ENCODE measurements at places on chromosomes 4 and X. TPM values are rescaled to one million over a fixed set of nuclear protein-coding genes. Genes with fewer than 3 reads are reported as not detected.

DNA sequence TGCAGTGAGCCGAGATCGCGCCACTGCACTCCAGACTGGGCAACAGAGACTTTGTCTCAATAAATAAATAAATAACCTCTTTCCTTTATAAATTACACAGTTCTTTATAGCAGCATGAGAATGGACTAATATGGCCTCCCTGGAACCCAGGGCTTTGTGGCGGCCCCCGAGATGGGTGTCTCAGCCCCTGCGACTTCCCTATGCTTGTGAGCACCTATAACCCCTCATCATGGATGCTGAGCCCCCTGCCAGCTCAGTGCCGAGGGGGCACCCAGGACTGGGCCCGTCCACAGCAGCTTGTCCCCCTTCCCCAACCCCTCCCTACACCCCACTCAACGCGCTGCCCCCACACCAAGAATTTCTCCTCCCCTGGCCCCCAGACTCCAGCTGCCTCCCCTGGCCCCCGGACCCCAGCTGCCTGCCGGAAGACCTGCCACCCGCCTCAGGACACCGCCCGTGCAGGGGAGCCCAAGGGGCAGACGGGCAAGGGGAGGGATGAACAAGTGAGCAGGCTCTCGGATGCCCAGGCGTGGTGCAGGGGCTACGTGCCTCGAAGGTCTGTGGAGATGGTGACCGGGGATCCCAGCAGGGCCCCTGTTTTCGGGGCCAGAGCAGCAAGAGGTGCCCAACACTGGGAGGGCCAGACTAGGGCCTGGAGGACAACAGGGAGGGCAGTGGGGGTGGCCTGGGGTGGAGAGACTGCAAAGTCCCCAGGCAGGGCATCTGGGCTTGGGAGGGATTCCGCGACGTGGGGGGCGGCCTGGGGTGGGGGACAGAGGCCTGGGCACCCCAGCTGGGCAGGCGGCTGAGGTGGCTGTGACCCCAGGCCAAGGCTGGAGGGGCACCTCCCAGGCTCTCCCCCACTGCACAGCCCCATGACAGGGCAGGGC, 74.0 kb downstream of the FAM53A start:
- DNase-seq, result no peak

- no peak for DNase-seq
Observed at GRCh38 chrX:31091819-31092218, 20.0 kb upstream of the FTHL17 start.

DNA sequence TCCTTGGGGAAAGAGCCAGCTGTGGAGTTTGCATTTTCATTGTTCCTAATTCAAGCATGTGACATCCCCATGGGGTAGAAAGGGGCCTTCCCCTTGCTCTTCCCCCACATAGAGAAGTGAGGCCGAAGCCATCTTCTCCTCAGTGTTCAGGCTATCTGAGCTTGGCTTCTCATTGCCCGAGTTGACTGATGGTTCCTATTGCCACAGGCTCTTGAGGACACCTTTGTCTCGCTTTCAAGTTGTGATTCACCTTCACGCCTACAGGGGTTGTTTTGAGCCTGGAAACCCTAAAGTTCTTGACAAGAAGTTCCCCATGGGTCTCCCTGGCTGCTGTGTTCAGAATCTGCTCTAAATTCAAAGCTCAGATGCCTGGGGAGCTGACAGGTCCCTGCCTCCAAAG, 25.0 kb downstream of the CCNQ start:
- DNase-seq, result no peak

Gene DYNLT3
- 11.1 TPM for total RNA-seq

Gene LRIT3
- 0.37 TPM for total RNA-seq

GRCh38 chr4:4775493-4776004, 83.9 kb upstream of the MSX1 start:
- no peak for DNase-seq

GRCh38 chr4:7808181-7808580, 131.5 kb downstream of the AFAP1 start:
- no peak for DNase-seq

DNA sequence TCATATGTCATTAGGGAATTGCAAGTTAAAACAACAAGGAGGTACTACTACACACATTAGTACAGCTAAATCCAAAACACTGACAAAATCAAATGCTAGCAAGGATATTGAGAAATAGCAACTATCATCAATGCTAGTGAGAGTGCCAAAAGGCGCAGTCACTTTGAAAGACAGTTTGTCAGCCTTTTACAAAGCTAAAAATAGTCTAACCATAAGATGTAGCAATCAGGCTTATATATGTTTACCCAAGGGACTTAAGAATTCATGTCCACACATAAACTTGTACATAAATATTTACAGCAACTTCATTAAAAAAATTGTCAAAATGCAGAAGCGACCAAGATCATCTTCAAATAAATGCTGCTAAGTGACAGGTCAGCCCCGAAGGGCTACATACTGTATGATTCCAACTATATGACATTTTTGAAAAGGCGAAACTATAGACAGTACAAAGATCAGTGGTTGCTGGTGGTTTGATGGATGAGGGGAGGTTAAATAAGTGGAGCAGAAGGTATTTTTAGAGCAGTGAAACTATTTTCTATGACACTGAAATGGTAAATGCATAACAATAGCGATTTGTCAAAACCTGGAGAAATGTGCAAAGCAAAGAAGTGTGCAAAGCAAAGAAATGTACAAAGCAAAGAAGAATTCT, 704.8 kb downstream of the ARAP2 start:
- DNase-seq, result no peak

- DNase-seq, result no peak
Observed at GRCh38 chr4:175380841-175381240, 431.2 kb downstream of the GPM6A start.

- no peak for DNase-seq
Observed at GRCh38 chrX:154661899-154662298, 8.5 kb upstream of the CTAG2 start.

Gene NKX6-1
- 1.9 TPM for total RNA-seq

GRCh38 chr4:147739239-147739823, 7.4 kb downstream of the ARHGAP10 start:
- no peak for DNase-seq

DNA sequence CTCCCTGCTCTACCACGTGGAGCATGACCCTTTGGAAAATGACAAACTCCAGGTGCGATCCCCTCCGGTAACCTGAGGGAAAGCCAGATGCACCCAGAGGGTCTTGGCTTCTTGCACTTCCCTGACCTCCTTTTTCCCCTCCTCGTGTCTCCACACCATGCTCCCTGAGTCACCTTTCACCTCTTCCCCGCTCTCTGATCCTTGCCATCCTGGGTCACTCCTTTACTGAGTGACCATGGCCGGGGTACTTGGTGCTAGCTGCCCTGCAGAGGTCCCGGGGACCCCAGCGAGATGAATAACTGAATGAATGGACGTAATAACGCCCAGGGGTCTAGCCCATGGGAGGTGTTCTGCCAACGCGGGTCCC, 401 bp upstream of the ZFP92 start:
- no peak for DNase-seq

DNA sequence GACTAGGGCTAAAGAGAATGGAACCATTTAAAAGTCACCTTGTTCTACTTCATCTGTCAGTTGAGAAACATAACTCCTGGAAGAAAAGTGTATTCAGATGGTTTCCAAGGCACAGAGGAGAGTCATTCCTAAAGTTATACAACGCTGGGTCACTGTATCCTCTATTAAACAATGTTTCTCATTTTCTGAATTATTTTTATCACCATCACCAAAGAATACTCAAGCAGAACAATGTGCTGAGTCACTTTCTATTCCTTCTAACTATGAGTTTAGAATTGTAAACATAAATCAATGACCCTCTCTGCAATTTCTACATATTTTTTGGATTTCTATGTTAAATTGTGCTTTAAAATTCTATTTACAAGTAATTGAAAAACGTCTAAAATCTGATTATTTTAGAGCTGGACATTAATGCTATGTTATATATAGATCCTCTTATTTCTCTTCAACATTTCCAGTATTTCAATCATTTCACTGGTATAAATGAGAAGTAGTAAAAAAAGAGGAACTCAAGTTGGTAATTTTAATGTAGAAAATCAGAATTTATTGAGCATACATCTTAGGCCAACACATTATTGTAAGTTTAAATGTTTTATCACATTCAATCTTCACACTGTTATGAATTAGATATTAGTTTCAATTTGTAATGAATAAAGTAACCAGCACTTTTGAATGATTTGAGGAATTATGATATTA, 7.5 kb downstream of the DTHD1 start:
- DNase-seq, result no peak

DNA sequence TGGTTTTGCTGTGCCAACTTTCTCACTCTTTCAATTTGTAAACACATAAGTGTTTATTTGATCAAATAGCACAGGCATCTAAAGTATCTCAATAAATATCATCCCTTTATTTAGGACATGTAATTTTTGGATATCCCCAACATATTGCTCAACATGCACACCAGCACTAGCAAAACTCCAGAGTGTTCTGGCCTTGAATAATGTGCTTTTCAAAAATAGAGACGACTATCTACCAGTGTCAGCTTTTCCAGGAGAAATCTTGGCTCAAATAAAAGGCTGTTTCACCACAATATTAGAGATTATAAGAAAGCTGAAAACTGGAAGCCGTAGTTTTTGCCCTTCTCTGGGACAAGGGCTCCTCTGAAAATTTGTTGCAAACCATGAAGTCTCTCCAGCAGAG, 67.0 kb downstream of the MAOB start:
- no peak for DNase-seq

Gene CSAG1
- total RNA-seq, result not detected

DNA sequence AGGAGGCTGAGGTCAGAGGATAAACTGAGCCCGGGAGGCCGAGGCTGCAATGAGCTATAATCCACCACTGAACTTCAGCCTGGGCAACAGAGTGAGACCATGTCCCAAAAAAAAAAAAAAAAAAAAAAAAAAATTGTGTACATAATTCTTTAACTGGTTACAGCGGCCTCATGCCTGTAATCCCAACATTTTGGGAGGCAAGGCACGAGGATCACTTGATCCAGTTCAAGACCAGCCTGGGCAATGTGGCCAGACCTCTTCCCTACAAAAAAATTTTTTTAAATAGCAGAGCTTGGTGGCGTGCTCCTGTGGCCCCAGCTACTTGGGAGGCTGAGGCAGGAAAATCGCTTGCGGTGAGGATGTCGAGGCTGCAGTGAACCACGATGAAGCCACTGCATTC, 9.3 kb downstream of the KLHL15 start:
- DNase-seq, result no peak

Gene FRAS1
- total RNA-seq, result 3.7 TPM

- no peak for DNase-seq
Observed at GRCh38 chr4:94395562-94395961, 52.9 kb upstream of the HPGDS start.

Gene ZMAT1
- 28.2 TPM for total RNA-seq

GRCh38 chr4:186936496-186937375, 213.1 kb upstream of the FAT1 start:
- DNase-seq, result no peak

DNA sequence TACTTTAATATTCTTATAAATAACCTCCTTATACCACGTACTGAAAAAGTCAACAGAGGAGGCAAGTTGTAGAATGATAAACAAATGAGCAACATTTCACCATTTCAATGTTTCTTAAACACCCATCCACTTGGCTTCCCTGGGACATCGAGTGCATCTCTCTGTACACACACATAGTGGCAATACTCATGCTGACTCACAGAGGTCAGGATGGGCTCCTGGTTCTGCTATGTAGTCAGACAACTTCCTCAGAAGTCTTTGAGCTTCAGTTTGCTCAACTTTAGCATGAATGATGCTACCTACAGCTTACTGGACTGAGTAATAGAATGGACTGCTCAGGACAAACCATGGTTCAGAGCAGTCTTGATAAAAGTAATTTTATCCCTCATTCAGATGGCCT, 56.9 kb downstream of the MAD2L1 start:
- DNase-seq, result no peak

DNA sequence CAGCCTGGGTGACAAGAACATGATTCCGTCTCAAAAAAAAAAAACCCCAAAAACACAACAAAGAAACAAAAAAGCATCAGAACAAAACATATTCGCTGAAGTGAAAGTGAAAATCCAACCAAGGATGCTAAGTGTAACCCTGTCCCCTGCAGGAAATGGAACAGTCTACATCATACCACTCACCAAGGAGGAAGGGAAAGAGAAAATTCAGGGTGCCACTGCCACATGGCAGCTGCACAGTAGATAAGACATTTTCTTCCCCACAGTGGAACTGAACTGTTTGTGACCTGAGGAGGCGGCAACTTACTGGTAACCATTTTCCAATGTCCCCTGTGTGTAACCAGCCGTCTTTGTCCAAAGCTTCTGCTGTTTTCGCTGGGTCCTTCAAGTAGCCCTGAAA, 28.2 kb upstream of the CENPU start:
- no peak for DNase-seq

DNA sequence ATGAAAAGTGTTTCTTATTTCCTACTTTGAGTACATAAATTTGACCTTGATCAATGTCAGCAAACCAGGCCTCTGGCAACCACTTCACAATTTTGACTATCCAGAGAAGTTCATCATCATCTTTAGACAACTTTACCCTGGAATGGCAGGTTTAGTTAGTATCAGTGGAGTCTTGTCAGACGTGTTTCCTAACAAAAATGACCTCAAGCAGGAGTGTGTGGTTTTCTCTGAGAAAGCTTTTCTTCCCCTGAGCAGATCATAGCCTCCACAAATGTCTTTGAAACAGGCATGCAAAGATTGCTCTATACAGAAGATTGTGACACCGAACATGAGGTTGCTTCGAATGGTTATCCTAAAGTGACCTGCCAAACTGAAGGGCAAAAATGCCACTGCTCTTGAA, 642.3 kb downstream of the RPA4 start:
- no peak for DNase-seq

Gene TMEM144
- total RNA-seq, result 44.6 TPM

DNA sequence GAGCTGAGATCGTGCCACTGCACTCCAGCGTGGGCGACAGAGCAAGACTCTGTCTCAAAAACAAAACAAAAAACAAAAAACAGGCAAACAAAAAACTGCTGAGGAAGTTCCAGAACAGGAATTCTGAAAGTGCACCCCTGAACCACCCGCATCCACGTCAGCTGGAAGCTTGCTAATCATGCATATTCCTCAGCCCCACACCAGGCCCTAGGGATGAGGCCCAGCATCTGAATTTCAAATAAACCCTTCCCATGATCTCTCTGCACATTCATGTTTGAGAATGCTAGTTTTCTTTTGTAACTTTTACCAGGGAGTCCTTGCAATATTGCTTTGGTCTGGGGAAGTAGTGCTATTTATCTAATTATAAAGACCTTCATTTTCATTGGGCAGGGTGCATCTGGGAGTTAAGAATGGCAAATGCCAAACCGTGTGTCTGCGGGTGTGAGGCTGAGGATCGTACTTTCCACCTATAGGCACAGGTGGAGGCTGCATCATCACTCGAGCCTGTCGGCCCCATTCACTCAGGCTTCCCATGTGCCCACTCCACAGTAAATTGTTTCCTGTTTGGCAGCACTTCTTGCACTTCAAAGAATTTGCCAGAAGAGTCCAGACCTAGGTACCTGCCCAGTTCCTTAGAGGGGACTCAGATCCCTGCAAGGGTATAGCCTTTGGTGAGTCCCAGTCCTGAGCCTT, 23.6 kb downstream of the CCKAR start:
- no peak for DNase-seq

DNA sequence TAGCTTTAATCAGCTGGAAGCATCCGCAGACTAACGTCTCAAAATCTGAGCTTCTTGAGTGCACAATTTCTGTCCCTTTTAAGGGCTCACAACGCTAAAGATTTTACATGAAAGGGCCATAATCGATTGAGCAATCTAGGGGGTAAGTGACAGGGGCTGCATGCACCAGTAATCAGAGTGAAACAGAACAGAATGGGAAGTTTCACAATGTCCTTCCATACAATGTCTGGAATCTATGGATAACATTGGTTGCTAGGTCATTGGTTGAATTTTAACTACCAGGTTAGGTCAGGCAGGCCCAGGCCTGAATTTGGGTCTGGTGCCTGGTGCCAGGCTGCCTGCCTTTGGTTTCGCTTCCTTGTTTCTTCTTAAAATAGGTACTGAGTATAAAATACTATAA, 42.0 kb upstream of the MTMR8 start:
- no peak for DNase-seq

Gene MND1
- total RNA-seq, result 8.3 TPM
